ENCODE measurements at places on chromosomes 7 and 10. TPM values are rescaled to one million over a fixed set of nuclear protein-coding genes. Genes with fewer than 3 reads are reported as not detected.
A peak's percentile ranks its signal among the peaks of the same experiment; 100 is the strongest.

The MYL7 gene
- not detected for total RNA-seq

- peak; percentile 53 for DNase-seq
Observed at GRCh38 chr10:28939281-28940157, 262.2 kb downstream of the BAMBI start.

- DNase-seq: peak; percentile 89
Observed at GRCh38 chr7:102395873-102396709, at the start of gene PRKRIP1. PRKRIP1 (plus strand) TSS chr7:102396363; CDS start chr7:102396412, 49 bp downstream.

The SYT15 gene
- 1.4 TPM for total RNA-seq

DNA sequence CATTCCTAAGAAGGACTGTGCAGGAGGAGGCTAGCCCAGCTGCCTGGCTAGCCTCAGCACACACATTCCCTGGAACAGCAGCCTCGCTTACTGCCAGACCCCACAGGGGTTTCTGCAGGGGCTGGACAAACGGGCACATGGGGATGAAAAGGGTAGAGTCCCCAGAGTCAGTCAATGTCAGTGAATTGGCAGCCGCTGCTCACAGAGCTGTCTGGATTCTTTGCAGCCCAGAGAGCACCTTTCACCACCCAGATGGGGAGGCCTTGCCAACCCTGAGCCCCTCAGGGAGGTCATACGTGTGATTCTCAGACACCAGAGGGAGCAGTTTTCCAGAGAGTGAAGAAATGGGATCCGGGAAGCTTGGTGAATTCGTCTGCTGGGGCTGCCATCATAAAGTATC, 143.3 kb downstream of the KCNMA1 start:
- no peak for DNase-seq

The HECW1 gene
- total RNA-seq: 3.8 TPM

The CRTAC1 gene
- 1.6 TPM for total RNA-seq

The ZNF853 gene
- total RNA-seq: 11.2 TPM

The RPEL1 gene
- 0.09 TPM for total RNA-seq

Data from mucosa of gallbladder (tissue), 1 donor.